ENCODE measurements at places on chromosomes 3 and 15.

DNA sequence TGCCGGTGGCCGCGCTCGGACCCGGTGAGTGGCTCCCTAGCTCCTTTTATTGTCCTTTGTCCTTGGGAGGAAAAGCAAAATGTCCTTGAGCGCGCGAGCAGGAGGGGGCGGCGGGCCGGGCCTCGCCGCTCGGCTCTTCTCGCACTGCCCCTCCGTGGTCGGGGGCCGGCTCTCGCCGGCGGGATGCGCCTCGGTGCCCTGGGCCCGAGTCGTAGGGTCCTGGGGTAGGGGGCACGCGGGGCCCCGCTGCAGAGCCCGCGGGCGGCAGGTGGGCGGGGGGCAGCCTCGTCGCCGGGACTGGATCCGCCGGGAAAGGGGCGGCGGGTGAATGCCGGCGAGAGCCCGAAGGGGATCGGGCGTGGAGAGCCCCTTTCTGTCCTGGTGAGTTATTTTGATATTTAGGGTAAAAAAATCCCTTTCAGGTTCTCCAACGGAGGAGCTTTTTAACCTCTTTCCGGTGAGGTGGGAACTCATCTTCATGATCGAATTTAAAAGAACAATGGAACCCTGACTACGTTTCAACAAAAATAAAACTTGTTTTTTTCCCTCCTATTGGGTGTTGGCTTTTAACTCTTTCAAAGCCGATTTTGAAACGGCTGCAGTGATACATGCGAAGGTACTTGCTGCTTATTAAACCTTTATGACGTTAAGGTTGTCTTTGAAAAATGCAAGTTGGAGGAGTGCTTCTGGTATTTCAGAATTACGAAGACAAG is 16.8 kb upstream of the CHD2 start:
- no peak for DNase-seq

- no peak for DNase-seq
Observed at GRCh38 chr15:92662762-92663161, 7.2 kb upstream of the FAM174B start.

GRCh38 chr3:50525987-50526386 is 22.6 kb upstream of the CACNA2D2 start:
- peak; percentile 27 for DNase-seq

- no peak for DNase-seq
Observed at GRCh38 chr3:110199588-110199943, 862.2 kb upstream of the DPPA4 start.

GRCh38 chr3:147875498-147875897 is 466.3 kb downstream of the ZIC1 start:
- no peak for DNase-seq

DNA sequence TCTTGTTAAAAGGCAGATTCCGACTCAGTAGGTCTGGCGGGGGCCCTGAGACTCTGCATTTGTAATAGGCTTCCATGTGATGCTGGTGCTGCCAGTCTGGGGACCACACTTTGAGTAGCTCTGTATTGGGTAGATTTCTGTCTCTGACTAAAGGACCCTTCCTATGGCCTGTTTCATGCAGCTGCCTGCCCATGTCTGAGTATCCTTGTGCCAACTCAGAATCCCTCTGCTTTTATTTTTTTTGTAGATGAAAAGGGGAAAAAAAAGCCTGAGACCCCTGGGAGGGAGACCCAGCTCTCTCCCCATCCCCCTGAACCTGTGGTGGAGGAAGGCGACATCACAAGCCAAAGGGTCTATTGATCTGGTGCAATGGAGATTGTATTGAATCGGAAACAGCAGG is 81.9 kb downstream of the EBLN2 start:
- no peak for DNase-seq

- DNase-seq: no peak
Observed at GRCh38 chr3:112778353-112778948, 68.2 kb downstream of the CD200R1L start.

GRCh38 chr15:28868744-28869345 is 16.9 kb upstream of the APBA2 start:
- DNase-seq: no peak

DNA sequence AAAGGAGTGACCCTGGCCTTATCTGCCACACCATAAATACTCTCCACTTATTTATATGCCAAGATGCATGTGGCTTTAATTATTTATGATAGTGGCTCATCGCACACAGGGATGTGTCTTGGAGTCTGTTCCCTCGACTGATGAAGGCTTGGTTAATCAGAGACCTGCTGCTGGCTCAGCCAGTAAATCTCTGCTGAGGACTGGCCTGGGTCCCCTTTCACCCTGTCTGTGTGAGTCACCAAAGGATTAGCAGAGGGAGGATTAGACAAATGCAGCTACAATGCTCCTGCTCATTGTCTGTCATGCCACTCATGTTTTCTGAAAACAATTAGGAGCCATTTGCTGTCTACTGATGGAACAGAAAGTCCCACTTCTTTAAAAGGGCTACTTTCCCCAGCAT is 226.8 kb downstream of the NTRK3 start:
- DNase-seq: no peak

- DNase-seq: no peak
Observed at GRCh38 chr3:54668236-54668635, 259.6 kb downstream of the LRTM1 start.

- no peak for DNase-seq
Observed at GRCh38 chr15:47725906-47726305, 8.6 kb downstream of the SEMA6D start.

- DNase-seq: no peak
Observed at GRCh38 chr3:66303491-66303901, 82.7 kb downstream of the SLC25A26 start.

GRCh38 chr3:129657261-129658046 is 51.0 kb upstream of the PLXND1 start:
- DNase-seq: no peak

GRCh38 chr3:133667118-133667517 is 5.4 kb upstream of the TOPBP1 start:
- no peak for DNase-seq

- no peak for DNase-seq
Observed at GRCh38 chr15:77525907-77526594, 105.4 kb downstream of the HMG20A start.

DNA sequence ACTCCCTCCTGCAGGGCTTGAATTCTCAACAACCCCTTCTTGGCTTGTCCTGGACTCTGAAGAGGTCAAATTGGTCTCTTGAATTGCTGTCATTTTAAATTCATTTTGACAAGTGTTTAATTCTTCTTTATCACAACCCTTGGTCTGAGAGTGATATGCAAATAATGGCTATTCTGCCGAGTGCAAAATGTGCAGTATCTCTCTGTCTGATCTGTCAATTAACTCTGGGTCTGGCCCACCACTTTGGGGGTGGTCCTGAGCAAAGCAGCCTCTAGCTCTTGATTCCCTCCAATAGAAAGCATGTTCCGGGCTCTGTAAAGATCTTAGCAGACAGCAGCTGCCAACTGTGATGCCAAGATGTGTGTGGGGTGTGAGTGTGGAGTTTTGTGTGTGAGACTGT is 2.2 kb upstream of the IGDCC3 start:
- no peak for DNase-seq

- no peak for DNase-seq
Observed at GRCh38 chr15:55914446-55914845, 79.0 kb downstream of the NEDD4 start.

GRCh38 chr3:44340058-44340395 is 1.5 kb downstream of the TCAIM start:
- DNase-seq: no peak

DNA sequence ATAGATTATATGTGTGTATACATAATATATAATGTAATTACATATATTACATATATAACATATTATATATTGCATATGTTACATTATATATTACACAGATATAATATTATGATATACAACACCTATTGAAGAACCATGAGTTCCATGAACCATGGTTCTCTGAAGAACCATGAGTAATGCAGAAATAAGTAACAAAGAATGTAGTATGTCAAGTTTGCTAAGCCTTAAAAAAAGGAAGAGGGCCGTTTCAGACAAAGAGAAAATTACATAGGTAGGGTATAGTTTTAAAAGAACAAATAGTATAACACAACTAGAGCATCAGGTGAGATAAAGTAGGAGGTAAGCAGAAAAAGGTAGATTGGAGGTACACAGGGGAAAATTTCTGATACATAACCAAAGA is 177.0 kb downstream of the FGF12 start:
- no peak for DNase-seq

- no peak for DNase-seq
Observed at GRCh38 chr3:274927-275326, 78.4 kb downstream of the CHL1 start.

- DNase-seq: no peak
Observed at GRCh38 chr3:7290077-7290825, 429.3 kb downstream of the GRM7 start.

DNA sequence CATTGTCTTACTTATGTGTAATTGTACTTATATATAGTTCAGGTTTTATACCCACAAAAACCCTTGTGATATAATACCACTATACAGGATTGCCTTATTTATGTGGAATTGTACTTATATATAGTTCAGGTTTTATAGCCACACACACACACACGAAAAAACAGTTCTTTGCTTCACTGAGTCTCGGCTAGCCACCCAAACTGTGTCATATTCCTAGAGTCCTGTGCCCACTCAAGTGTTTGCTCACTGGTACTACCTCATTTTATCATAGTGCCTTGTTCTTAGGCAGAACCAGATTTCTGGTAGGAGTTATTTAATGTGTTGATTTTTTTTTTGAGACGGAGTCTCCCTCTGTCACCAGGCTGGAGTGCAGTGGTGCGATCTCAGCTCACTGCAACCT is 12.5 kb downstream of the RASA2 start:
- no peak for DNase-seq

DNA sequence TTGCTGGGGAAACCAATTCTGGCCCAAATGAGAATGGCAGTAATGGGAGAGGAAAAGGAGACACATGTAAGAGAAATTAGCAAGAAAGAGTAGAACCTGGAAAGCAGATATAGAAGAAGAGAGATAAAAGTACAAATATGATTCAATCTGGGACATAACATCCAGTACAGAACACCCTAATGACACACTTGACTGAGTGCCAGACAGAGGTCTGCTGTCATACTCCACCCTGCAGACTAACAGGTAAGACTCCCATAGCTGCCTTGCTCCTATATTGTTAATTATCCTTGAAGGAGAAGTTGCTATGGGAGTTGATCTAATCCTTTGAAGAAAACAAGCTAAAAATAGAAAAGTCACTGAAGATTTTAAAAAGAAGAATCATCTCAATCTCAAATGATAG is 21.1 kb downstream of the CCPG1 start:
- no peak for DNase-seq

DNA sequence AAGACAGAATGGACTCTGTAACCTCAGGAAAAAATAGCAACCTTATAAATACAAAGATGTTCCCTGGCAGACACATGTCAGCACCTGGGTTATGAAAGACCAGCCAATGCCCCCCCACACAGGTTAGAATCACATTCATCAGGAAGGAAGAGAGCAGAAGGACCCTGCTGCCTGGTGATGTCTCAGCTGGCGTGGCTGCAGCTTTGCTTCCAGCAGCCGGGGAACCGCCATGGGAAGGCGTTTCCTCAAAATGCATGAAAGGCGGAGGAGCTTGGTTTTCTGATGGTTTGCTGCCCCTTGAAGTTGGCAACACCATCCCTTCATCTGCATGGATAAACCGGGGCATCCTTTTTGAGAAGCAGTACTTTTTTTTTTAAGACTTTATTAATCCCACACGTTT is 10.9 kb upstream of the NSMCE3 start:
- DNase-seq: no peak

GRCh38 chr3:105722943-105723556 is 145.8 kb downstream of the CBLB start:
- no peak for DNase-seq

- no peak for DNase-seq
Observed at GRCh38 chr3:24229468-24230221, 265.0 kb downstream of the THRB start.

DNA sequence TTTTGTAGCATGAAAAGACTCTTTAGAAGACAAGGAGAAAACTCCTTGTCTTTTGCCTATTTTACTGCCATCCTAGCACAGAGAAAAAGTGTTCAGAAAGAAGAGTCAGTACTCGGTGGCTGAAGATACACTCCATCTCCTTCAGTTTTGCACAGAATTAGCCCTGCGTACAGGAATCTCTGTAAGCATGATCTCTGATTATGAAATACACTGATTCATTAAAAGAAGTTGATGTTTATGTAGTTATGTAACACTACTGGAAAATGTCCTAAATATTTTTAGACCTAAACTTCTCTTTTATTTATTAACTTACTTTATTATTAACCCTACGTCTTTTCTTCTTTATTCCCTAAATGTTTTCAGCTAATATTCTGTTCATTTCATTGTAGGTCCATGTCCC is 138.4 kb downstream of the LEKR1 start:
- no peak for DNase-seq

DNA sequence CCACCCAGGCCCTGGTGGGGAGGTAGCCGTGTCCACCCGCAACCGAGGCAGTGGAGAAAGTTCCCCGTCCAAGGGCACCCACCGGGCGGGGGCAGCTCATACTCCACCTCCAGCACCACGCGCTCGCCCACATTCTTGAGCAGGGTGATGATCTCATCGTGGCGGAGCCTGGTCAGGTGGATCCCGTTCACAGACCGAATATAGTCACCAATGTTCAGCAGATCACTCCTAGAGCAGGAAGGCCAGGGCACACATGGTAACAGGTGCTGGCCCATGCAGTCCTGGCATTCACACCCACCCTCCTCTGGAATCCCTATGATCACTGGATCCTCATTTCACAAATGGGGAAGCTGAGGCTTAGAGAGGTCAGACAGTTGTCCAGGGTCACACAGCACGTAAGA is 15.8 kb downstream of the GRIP2 start:
- DNase-seq: no peak

GRCh38 chr15:60215225-60215963 is 182.4 kb downstream of the ANXA2 start:
- DNase-seq: no peak

DNA sequence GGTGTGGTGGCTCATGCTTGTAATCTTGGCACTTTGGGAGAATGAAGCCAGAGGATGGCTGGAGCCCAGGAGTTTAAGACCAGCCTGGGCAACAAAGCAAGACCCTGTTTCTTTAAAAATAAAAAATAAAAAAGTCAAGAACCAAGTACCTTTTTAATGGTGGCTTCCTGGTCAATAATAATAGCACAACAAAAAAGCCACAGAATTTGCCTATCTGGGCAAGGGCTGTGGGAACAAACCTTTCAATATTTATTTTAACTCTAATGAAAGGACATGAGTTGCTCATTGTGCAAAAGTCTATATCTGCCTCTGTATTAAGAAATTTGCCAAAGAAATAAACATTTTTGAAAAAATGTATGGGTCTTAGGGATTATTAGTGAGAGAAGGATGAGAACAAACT is 2.1 kb downstream of the ZNF609 start:
- no peak for DNase-seq

GRCh38 chr15:77659350-77660321 is 26.9 kb upstream of the LINGO1 start:
- DNase-seq: peak; percentile 61

DNA sequence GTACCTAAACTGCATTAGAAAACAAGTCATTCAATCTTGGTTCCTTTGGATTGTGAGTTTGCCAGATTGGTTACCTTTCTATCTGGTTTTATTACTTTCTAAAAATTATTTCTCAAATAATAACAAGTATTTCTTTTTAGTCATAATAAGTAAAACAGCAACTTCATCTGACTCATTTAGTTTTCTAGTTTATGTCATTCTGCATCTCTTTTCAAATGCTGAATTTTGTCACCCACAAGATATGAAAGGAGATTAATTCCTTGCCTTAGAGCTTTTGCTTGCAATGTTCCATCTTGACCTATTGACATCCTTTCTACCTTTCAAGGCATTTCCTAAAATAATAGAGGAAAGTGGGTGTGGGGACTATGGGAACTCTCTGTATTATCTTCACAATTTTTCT is 253.6 kb upstream of the PEX5L start:
- no peak for DNase-seq

All from LoVo (cell line).